SJSA1 (cell line): ENCODE measurements at places on chromosomes 5 and 9.
A peak's percentile ranks its signal among the peaks of the same experiment; 100 is the strongest.

DNA sequence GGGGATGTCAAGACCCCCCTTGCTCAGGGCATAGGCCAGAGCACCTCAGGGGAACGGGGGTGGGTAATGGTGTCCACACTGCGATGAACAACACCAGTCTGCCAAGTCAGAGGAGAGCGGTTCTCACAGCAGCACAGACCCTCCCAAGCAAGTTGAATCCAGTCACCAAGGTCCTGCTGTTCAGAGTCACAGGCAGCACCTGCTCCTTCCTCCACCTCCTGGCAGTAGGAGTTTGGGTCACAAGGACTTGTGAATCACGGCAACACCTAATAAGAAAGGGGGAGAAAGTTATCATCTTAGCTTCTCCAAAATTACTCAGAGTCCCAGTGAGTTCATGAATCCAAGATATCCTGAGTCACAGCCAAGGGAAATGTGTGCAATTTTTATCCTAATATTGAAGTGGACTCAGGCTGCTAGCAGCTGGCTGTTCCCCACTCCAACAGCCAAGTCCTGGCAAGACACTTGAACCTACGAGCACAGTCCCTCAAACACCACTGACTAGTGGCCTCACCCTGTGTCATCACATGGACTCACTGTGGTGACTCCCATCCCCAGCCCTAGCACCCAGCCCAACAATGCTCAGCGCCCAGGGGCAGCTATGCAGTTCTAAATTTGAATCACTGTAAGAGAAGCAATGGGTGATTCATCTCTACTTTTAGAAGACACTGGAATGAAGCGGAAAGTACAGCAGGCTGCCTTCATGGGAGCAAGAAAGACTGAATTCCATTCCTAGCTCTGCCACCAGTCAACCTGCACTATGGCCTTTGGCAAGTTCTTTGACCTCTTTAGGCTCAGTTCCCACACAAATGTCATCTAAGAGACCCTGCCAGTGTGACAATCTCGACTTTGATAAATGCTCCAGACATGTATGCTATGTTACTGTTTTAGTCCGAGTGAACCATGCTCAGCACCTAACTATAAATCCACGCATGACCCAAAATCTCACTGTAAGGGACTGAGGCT, 113.7 kb downstream of the KLHL3 start:
- peak; percentile 72 for DNase-seq

GRCh38 chr9:127887792-127888191, 10.3 kb upstream of the AK1 start:
- no peak for DNase-seq

GRCh38 chr9:100447041-100447440, 20.1 kb downstream of the MSANTD3 start:
- no peak for DNase-seq

DNA sequence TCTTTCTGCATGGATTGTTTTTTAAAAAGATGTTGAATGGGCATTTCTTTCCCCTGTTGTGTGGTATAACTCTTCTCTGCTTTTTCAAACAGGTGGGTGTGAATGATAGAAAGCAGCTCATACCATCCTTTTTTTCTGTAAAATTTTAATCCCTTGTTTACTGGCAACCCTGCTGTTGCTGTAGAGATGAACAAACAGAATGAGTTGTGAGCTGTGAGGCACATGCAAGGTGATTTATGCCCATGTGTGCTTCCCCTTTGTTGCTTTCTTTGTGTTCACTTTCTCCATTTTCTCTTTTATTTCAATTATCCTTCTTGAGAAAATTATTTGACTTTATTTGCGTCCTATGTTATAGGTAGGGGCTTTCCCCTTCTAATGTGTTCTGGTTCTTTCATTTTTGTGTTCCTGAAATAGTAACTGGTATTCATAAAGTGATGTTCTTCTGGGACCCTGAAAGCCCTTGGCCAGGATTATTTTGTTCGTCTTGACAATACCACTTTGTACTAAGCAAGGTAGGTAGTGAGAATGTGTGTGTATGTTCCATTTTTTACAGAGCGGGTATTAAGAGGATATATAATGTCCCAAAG, 79.9 kb downstream of the AOPEP start:
- no peak for DNase-seq

DNA sequence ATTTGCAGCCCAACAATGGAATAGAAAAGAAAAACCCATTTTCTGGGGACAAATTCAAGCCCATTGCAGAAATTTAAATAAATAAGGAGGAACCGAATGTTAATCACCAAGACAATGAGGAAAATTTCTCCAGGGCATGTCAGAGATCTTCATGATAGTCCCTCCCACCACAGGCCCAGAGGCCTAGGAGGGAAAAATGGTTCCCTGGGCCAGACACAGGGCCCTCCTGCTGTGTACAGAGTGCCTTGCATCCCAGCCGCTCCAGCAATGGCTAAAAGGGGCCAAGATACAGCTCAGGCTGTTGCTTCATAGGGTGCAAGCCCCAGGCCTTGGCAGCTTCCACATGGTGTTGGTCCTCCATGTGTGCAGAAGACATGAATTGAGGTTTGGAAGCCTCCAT, 73.4 kb upstream of the FOXE1 start:
- DNase-seq: no peak

DNA sequence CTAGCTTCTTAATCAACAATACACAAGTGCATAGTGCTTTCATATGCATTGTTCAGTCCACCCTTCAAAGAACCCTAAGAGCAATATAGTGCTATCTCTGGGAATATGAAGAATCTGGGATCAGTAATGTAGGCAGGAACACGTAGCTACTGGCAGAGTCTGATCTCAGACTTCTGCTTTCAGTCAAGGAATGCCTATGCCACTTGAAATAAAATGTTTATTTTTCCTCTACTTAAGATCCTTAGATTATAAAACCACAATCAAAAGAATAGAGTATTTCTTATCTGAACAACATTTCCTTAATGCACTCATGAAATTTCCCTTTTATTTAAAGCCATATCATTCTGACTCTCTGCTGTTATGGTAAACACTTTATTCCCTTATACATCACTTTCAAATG, 1407.8 kb upstream of the C9orf72 start:
- DNase-seq: no peak

DNA sequence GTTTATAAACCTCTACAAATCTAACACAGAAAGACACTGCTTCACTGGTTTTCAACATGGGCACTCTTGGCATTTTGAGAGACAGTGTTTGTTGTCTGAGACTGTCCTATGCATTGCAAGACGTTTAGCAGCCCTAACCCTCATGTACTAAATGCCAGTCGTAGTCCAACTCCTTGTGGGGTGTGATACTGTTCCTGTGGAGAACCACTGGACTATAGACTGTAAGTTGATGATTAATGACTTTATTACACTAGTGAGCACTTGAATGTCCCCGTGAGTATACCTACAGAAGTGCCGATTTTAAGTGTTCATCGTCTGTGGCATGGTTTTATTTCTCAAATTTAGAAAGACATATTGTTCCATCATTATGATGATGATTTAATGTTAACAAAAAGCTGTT, 46.2 kb downstream of the RECK start:
- no peak for DNase-seq
